Fibroblast of lung (primary cell): ENCODE measurements at places on chromosomes 16 and 17.
A peak's percentile ranks its signal among the peaks of the same experiment; 100 is the strongest.

DNA sequence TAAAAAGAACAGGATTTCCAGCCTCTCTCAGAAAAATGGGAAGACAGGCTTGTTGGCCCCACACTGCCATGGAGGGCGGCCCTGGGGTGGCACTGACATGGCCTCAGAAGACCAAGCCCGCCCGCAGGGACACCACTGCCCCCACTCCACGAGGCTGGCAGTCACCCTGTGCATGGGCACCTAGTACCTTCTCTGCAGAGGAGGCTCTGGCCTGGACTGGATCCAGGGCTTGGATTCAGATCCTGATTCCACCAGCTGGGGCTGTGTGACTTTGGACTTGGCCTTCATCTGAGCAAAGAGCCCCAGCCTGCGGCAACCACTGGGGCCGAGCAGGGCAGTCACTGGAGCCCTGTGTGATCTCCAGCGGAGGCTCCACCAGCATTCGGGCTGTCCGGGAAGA lies 16.8 kb upstream of the FASN start:
- DNase-seq: no peak

DNA sequence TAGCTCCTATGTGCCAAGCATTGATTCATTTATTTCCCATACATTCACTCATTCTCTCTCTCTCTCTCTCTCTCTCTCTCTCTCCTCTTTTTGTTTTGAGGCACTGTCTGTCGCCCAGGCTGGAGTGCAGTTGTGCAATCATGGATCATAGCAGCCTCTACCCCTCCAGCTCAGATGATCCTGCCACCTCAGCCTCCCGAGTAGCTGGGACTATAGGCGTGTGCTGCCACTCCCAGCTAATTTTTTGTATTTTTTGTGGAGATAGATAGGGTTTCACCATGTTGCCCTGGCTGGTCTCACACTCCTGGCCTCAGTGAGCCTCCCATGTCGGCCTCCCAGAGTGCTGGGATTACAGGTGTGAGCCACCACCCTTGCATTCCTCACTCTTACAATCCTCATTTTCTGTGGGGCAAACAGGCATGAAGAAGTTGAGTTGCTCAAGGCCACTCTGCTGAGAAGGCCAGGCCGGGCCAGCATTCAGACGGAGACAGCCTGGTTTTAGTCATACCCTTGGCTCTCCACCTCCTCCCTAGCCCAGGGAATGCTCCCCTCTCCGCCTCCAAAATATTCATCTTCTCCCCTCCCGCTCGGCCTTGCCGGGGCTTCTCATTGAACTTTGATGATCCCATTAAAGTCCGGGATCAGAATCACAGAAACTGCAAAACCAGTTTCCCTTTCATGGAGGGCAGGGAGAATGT lies 765 bp upstream of the PRM2 start:
- DNase-seq: no peak

DNA sequence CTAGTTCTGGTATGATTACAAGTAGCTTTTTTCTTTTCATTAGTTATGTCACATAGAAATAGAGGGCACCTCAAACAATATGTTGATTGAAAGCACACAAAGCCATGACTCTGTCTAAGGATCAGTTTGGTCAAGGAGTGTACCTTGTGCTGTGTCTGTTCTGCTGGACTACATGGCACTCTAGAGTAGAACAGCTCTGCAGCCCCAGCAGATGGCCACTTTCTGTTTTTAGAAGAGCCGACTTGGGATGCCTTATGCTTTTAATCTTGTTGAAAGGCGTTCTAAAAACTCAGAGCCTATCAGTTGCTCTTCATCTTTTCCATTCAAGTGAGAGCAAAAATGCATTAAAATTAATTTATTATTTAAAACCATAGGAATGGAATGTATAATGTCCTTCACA lies 49.3 kb upstream of the CA10 start:
- no peak for DNase-seq

DNA sequence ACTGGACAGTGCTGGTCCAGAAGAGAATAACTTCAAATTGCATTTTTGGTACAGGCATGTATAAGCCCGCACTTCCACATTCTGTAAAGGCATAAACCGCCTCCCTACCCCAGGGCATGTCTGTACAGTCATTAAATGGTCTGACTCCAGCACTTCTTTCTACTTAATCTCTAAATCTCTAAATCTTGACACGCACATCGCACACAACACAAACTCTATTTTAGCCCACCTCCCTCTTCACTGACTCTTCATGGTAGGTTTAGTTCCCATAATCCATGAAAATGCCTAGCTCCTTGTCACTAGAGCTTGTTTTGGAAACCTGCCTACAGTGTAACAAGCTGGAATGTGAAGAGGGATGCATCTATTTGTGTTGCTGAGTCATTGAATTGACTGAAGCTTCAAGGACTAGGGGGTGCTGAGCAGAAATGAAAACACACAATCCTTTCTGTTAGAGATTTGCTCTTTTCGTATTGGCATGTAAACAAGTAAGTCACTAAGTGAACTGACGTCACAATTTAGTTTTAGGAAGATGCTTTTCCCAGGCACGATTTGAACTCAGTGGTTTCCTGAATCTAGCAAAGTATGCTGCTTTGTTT lies 1.6 kb upstream of the DUSP14 start:
- DNase-seq: peak; percentile 98

- peak; percentile 84 for DNase-seq
Measured at GRCh38 chr17:59357219-59357697, 25.8 kb downstream of the YPEL2 start.

DNA sequence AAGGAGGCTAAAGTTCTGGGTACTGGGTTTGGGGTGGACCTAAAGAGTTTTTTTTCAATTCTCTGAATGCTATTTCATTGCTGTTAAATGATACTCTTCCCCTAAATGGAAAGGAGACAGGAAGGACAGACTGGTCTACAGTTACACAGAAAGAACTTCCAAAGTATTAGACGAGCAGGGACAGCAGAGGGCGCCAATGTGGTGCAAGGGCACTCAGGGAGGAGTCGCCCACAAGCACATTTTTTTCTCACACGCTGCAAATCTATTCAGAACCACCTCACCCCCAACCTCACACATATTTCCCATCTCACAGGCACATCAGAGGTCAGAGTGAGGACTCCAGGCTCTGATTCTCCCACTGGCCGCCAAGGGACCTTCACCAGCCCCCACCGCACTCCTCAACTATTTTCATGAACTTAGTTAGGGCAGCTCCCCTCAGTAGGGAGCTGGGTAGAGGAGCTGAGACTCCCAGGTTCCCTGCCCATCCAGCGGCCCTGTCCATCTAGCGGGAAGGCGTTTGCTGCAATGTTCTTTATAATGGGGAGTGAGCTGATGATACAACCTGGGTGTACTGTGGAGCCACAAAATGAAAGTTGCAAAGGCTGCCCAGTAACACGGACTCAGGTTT lies 6.8 kb upstream of the CA4 start:
- DNase-seq: peak; percentile 83

DNA sequence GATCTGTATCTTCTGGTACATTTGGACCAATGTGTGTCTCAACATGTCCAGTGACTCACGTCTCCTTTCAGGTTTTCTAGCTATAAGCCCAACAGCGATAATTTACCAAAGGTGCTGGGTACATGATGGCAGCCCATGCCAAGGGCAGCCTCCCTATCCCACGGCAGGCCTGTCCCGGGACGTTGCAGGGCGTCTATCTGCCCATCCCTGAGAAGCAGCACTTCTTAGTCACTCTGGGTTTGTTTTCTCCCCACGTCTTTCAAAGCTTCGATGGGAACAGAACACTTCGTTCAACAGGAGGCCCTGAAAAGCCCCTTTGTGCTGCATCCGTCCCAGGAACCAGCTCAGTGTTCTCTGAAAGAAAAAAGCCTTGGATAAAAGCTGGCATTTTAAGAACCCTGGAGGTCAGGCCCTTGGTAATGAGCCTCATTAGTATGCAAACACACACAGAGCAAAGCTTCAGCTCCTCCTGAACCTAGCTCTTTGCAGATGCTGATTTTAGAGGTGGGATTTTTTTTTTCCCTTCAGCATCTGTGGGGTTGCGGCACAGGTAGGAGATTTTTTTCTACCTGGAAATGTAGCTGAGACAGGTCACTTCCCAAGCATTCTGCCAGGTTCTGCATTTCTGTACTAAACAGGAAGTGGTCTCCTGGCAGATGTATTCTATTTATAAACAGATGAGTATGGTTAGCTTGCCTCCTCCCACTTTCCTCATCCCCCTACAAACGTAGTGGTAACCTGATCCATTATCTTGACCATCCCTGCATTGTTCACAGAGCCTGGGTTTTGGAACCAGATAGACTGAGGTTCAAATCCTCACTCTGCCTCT lies 17.5 kb upstream of the MT4 start:
- DNase-seq: peak; percentile 71

GRCh38 chr16:86087896-86088230 lies 188.9 kb downstream of the IRF8 start:
- no peak for DNase-seq
